ENCODE measurements at places on chromosomes 3 and 15.
A peak's percentile ranks its signal among the peaks of the same experiment; 100 is the strongest.

- no peak for DNase-seq
Measured at GRCh38 chr3:32062950-32063582, 43.4 kb upstream of the GPD1L start.

DNA sequence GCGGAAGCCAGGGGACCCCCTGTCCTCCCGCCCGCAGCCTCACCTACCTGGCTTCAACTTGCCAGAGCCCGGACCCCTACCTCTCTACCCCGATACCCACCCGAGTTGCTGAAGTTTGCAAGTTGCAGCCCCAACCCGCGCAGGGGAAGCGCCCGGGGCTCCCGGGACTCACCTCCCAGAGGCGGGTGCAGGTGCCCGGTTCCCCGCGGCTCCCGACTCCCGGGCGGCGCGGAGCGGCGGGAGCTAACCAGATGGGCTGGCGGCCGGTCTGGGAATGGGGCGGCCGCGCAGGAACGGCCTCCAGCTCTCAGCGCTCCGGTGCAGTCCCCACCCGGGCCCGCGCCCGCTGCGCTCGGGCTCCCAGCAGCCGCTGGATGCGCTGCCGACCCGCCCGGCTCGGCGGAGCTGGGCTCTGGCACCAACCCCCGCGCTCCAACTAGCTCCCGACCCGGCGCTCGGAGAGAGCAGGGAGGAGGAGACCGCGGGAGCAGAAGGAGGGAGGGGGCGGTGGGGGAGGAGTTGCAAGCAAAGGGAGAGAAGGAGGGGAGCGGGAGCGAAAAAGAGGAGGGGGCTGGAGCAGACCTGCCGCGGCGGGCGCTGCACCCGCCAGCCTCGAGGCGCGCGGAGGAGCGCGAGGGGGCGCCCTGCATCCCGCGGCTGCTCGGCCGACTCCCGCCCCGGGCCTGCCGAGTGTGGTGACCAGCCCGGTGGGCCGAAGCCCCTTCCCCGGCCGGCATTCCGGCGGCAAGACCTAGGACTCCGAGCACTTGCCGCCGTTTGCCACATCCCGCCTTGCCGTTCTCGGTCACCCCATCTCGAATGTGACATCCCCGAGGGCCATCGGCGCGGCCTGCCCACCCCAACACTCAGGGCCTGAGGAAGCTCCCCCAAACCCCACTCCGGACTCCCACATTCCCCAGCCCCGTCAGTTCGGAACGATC lies at the start of gene SEMA5B:
TSS of gene SEMA5B (minus strand) at position 472 of the 941 bp plus-strand sequence. CDS start 66,500 bp downstream, outside the sequence.
- peak; percentile 51 for DNase-seq

DNA sequence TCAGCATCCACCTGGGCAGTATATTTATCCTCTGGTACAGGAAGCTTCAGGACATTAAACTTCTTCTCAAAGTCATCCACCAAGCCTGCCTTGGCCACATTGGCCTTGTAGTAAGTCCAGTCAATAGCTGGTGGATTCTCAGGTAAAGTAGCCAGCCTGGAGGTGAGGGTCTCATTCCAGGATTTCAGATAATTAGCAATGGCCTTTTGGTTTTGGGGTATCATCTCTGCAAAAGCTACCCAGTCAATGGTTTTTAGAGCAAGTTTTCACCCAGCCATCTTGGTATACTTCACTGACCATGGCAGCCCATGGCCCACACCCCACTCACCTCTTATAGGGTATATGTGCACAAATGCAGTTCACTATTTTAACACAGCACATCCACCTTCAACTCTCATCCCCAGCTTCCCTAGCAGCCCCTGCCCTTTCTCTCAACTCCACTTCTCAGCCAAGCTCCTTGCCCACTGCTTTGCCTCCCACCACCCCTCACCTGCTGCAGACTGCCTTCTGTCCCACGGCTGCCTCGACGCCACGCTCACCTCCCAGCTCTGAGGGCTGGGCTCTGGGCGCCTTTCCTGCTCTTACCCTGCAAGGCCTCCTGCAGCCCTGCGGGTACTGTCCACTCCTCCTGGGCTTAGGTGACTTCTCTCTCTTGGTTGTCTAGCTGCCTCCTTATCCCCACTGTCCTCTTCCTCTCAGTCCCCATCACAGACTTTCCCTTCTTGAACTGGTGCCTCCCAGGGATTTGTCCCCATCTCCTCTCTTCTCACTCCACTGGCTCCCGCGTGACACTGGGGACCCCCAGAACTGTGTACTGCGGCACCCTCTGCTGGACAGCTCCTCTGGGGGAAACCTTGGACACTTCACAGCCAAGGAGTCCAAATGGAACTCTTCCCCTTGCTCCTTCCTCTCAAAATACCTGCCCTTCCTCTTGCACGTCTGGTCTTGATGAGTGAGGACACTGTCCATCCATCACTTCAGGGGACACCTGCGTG lies 1.7 kb upstream of the TGM5 start:
- DNase-seq: no peak

- DNase-seq: peak; percentile 97
Measured at GRCh38 chr15:74545776-74546656, 5.0 kb downstream of the ARID3B start.

GRCh38 chr15:63089260-63090043 lies 32.2 kb upstream of the LACTB start:
- peak; percentile 92 for DNase-seq
